ENCODE measurements at places on chromosomes 16 and 17. TPM values are rescaled to one million over a fixed set of nuclear protein-coding genes. Genes with fewer than 3 reads are reported as not detected.

Gene KLHL11
- 23.4 TPM for total RNA-seq

Gene ANKS3
- 29.7 TPM for total RNA-seq

GRCh38 chr16:81201267-81201666 lies 37.2 kb upstream of the BCO1 start:
- no peak for DNase-seq

GRCh38 chr16:10878644-10879501 lies 1.9 kb downstream of the CIITA start:
- no peak for DNase-seq

DNA sequence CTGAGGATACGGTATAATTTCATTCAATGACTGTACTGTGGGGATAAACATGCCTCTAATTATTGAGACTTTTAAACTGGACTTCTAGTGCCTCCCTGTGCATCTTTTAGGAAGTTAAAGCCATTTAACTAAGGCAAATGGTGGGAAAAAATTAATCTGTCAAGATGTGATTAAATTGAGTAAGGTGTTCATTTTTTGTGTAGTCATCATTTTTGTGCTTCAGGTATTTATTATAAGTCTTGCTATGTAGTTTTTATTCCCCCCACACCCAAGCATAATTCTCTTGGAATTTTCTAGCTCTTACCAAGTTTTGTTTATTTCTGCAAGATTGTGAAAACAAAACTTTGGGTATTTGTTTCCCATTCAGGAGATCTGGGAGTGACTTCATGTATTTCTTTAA lies 10.2 kb downstream of the TAF15 start:
- DNase-seq = no peak

Gene WFIKKN2
- total RNA-seq = not detected

DNA sequence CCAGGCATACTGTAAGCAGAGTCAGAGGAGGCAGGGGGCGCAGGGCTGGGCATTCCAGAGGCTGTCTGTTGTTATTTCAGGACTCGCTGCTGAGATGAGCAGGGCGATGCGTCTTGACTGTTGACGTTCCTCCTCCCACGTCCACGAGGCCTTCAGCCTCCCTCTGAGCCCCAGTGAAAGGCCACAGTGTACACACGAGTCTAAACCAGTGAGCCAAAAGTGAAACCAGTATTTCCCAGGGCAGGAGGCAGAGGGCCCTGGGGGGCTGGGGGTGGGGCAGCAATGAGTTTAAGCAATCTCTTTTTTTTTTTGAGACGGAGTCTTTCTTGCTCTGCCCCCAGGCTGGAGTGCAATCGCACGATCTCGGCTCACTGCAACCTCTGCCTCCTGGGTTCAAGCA lies 21.5 kb downstream of the SMTNL2 start:
- no peak for DNase-seq

Gene CACNA1H
- 0.65 TPM for total RNA-seq

- DNase-seq = no peak
Observed at GRCh38 chr17:35788477-35789368, 6.7 kb downstream of the MMP28 start.
